ENCODE measurements at places on chromosomes 12 and 14.

- DNase-seq: no peak
Measured at GRCh38 chr12:114409852-114410600, 4.1 kb upstream of the TBX5 start.

GRCh38 chr12:32104572-32105355 is 1.9 kb upstream of the BICD1 start:
- no peak for DNase-seq

DNA sequence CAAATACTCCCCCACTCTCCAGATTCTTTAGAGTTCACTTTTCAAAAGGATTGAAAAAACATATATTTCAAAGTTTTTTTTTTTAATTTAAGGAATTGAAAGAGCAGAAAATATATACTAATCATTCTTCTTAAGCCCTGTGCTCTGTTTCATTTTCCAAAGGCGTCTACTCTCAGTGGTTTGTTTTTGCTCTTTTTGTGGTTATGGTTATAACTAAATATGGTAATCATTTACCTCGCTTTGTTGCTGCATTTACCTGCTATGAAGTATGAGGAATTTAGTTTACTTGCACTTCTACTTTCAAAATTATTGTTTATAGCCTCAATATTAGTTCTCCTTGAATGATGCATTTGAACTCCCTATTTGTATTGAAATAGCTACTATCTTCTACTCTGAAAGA is 55.9 kb upstream of the LRRK2 start:
- DNase-seq: no peak

GRCh38 chr12:49825971-49826421 is 2.2 kb downstream of the NCKAP5L start:
- no peak for DNase-seq

GRCh38 chr12:110937104-110937641 is 16.8 kb upstream of the MYL2 start:
- peak; percentile 34 for DNase-seq

DNA sequence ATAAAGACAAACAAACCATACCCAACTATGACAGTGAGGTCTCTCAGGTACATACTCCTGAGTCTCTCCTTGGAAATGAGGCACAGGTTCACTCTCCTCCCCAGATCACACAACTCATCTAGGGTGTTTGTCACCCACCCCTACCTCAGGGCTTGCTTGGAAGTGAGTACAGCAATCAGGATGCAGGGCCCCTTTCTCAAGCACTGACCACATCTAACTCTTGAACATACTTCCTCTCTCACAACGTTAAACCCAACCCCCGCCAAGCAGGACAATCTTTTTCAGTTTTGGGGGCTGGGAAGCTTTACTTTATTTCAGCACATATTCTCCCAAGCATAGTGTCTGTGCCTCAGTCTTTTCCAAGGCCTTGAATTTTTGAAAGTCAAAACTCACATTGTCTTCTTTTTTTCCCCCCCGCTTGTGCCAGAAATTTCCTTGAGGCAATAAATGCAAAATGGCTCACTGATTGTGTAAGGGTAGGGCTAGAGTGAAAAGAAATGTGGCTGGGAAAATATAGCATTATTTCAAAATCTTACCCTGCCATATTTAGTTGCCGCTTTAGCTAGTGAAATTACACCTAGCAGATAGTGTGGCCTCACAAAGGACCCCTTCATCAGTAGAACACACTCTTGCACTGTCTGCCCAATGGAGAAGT is 2.4 kb upstream of the GPR65 start:
- no peak for DNase-seq

DNA sequence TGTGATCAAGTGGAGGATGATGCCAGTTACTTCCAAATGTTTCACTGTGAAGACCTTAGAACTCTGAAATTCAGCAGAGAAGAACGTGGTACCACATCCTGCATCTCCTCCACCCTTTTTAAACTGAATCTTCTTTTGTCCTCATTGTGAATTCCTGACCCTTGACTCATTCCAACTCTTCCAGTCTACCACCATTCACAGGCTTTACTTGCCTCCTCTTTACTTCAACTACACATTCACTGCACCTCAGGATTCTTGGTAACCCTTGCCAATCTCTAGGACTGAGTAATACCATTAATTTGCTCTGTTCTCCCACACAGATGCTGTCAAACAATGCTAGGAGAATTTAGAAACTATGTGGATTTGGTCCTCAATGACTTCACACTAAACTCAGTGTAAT is 37.3 kb downstream of the PPP1R12A start:
- no peak for DNase-seq

GRCh38 chr14:68607081-68607866 is 185.6 kb downstream of the ZFP36L1 start:
- DNase-seq: no peak

GRCh38 chr12:18108611-18109010 is 18.6 kb upstream of the RERGL start:
- no peak for DNase-seq

GRCh38 chr12:94841904-94842610 is 161.4 kb downstream of the NDUFA12 start:
- DNase-seq: no peak

- DNase-seq: no peak
Measured at GRCh38 chr12:121711361-121712189, 977 bp upstream of the TMEM120B start.

- no peak for DNase-seq
Measured at GRCh38 chr12:101470939-101471338, 4.2 kb upstream of the SPIC start.

- no peak for DNase-seq
Measured at GRCh38 chr14:50402965-50403364, 6.3 kb upstream of the CDKL1 start.

GRCh38 chr14:52748647-52749292 is 18.8 kb downstream of the STYX start:
- DNase-seq: no peak

DNA sequence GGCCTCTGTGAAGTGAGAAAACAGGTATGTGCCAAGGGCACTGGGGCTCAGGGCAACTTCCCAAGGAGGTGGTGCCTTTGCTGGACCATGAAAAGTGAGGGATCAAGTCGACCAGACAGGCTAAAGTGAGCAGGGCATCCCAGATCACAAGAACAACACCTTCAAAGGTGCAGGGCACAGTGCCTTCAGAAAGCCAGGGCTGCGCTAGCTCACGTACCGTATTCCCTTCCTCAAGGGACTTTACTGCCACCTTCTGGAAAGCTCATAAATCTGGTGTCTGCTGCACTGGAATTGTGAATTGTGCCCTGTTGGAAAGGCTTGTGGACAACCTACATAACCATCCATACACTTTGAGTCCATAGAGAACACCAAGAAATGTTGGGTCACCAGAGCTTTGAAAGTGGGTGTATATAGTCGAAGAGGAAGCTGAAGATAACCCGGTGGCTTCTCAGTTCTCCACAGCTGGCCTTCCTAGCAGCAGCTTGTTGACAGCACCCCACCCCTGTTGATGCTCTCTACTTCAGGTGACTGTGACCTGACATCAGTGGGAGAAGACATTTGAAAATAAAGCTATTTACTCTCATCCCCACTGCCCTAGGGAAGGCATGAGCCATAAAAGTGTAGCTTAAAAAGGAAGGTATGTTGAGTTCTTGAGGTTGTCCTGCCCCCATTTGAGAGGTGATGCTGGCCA is 24.5 kb downstream of the FIGNL2 start:
- DNase-seq: no peak

GRCh38 chr14:51805541-51805940 is 54.9 kb upstream of the GNG2 start:
- DNase-seq: no peak

GRCh38 chr12:95298916-95299315 is 81.3 kb downstream of the VEZT start:
- DNase-seq: no peak

GRCh38 chr12:6201213-6201608 is 1.0 kb downstream of the CD9 start:
- DNase-seq: no peak

- no peak for DNase-seq
Measured at GRCh38 chr14:87971010-87971409, 22.0 kb downstream of the GALC start.

- no peak for DNase-seq
Measured at GRCh38 chr14:59585891-59586554, 9.4 kb upstream of the CCDC175 start.

DNA sequence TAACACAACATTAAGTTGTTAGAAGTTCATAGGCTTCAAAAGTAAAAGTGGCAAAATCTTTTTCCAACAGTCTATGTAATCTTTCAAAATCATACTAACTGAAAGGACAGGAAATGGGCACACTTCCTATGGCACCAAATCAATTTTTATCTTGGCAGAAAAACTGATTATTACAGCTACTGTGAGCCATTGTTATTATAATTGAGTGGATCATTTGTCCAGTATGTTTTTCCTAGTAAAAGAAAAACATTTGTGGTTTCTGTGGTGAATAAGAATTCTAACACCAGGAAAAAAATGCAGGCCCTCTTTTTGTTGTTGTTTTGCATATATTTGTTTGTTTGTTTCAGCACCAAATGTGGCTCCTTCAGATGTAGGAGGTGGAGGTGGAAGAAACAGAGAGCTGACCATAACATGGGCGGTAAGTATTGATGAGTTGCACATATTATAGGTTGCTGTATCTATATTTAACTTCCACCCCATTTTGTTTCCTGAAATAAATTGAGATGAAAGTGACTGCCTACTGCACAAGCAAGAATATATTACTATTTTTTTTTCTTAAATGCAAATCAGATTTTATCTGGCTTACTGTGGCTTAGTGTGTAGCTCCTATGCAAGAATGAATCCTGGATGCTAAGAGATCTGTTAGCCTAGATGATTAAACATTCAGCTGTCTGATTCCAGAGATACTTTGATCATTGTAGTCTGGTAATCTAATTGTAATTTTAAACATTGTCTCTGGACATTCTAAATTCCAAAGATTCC is 174.1 kb upstream of the PDZRN4 start:
- DNase-seq: no peak

GRCh38 chr12:69274861-69275260 is 35.5 kb downstream of the CPSF6 start:
- no peak for DNase-seq

DNA sequence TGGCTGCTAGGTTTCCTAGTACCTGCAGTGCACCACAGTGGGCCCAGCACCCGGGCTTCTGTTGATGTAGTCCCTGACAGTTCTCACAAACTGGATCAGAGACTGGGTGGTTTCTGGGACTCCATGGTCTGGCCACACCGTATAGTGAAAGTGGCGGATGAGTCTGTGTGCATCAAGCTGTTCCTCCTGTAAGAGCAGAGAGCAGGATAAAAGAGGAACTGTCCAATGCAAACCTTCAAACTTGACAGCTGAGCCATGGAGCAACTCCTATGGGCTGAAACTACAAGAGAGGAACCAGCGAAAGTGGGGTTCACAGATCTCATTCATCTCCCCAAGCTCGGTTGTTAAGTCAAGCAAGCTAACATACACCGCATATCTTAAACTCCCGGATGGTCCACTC is 102.8 kb downstream of the PTPRB start:
- no peak for DNase-seq

GRCh38 chr14:103899833-103900232 is 28.4 kb upstream of the TDRD9 start:
- no peak for DNase-seq

- no peak for DNase-seq
Measured at GRCh38 chr14:90791486-90791885, 24.7 kb downstream of the TTC7B start.

GRCh38 chr12:41795051-41795600 is 349.5 kb downstream of the GXYLT1 start:
- DNase-seq: no peak

DNA sequence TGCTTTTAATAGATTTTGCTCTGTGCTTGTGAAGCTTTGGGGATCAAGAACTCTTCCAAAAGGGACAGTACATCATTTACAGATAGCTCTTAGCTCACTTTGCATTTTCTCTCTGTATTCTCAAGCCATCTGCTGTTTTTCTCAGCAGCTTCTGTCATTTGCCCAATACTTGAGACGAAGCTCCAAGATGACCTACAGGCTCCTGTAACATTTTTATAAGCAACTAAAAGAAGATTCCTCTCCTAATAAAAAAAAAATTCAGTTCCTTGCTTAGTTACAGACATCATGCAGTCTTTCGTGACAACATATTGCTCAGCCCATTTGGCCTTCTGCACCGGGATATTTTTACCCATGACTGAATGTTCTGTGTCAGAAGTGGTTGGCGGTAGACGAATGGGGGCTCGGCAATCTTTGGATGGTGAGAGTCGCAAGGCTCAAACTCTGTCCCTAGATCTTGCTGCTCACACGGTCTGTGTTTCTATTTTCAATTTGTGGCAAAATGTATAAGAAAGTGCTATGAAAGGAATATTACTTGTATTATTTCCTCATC is 215.6 kb downstream of the FSCB start:
- DNase-seq: no peak

- no peak for DNase-seq
Measured at GRCh38 chr12:21984375-21984774, 43.1 kb upstream of the ABCC9 start.

- DNase-seq: no peak
Measured at GRCh38 chr12:24025153-24025798, 75.8 kb upstream of the SOX5 start.

- DNase-seq: no peak
Measured at GRCh38 chr12:8145754-8146441, 10.9 kb upstream of the ZNF705A start.

All from effector memory CD4-positive, alpha-beta T cell (primary cell).